ENCODE measurements at places on chromosomes 7 and 10.
A peak's percentile ranks its signal among the peaks of the same experiment; 100 is the strongest.

DNA sequence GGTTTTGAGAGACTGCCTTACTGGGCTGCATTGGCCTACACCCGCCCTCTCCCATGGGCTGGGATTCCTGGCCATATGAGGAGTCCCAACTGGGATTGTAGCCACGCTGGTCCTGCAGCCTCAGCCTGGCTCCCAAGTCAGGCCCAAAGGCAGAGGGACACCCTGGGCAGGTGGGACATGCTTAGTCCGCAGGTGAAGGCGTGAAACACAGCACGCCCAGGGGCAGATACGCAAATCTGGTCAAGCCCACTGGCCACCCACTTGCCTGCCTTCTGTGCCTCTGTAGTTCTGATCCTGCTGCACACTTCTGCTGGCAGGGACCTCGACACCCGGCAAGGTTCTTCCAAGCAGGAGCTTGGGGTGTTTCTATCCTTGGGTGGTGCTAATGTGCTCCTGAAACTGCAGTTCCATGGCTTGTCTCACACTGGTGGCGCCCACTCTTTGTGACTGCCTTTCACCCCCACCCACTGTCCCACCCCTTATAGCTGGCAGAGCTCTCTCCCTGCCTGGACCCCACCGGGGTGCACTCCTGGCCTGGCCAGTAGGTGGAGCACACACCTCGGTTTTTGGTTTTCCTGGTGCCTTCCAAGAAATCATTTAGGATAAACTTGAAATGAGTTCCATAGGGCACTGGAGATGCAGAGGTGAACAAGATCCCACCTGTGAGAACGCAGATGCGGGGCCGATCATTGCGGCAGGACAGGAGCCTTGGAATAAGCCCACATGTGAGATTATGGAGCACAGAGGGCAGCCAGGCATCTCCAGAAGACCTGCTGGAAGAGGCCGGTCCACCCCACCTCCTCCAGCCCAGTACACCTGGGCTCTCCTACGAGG lies 47.9 kb downstream of the MKI67 start:
- DNase-seq: no peak

- no peak for DNase-seq
These were observed 26.4 kb downstream of the KIF11 start for GRCh38 chr10:92619368-92619767.

DNA sequence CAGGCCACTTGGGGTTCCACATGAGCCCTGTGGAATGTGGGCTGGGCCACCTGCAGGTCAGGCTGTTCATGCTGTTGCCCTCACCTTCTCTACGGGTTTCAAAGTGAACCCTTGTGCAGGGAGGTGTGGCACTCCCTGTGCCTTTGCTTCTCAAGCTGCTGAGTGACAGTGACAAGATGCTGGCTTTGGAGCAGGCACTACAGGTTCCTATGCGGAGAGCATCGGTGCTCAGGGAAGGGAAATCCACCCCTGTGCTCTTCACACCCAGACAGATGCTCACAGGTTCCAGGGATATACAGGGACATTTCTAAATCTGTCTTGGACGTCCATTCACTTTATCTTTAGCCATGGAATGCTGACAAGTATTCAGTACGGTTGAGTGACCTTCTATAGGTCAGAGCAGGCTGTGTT lies 1005.0 kb downstream of the LRMDA start:
- DNase-seq: peak; percentile 57

GRCh38 chr10:37479469-37479868 lies 354.1 kb downstream of the ANKRD30A start:
- no peak for DNase-seq

DNA sequence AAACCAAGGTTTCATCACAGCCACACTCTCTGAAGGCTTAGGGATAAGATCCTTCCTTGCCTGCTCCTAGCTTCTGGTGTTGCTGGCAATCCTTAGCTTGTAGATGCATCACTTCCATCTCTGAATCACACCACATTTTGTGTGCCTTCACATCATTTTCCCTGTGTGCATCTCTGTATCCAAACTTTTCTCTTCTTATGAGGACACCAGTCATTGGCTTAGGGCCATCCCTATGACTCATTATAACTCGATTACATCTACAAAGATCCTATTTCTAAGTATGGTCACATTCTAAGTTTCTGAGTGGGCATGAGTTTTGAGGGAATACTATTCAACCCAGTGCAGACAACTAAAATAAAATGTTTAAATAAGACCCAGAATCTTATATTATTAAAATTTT lies 121.7 kb downstream of the C7orf25 start:
- DNase-seq: no peak
